ENCODE measurements at places on chromosomes 2 and 18.

GRCh38 chr2:19819097-19820065, 82.4 kb downstream of the TTC32 start:
- no peak for DNase-seq

GRCh38 chr2:182642328-182642727, 73.7 kb upstream of the DNAJC10 start:
- DNase-seq, result peak; percentile 60

- DNase-seq, result no peak
These were observed 60.5 kb upstream of the TMEM200C start for GRCh38 chr18:5955861-5956260.

- no peak for DNase-seq
These were observed 188.6 kb upstream of the FN1 start for GRCh38 chr2:215624423-215624829.

DNA sequence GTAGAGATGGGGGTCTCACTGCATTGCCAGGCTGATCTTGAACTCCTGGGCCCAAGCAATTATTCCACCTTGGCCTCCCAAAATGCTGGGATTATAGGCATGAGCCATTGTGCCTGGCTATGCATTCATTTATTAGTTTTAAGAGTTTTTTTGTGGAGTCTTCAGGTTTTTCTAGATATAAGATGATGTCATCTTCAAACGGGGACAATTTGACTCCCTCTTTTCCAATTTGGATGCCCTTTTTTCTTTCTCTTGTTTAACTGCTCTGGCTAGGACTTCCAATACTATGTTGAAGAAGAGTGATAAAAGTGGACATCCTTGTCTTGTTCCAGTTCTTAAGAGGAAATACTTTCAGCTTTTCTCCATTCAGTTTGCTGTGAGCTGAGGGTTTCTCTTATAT, 113.7 kb upstream of the PARD3B start:
- DNase-seq, result no peak

DNA sequence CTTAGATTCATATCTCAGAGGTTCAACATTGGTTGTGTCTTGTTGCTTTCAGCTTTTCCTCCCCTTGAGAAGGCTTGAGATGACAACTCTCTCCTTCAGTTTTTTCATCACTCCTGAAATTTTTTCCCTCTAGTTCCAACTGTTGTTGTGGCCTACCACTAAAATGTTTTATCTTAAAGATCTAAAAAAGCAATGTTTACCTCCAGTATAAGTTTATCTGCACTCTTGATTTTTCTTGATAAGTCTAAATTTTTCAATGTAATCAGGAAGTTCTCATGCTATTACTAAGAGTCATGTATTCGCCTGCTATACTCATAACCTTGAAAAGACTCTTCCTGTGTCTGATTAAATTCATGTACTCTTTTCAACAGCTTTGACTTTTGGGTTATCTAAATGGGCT, 366.3 kb upstream of the TFPI start:
- no peak for DNase-seq

- peak; percentile 72 for DNase-seq
These were observed 82.6 kb downstream of the DGKD start for GRCh38 chr2:233436691-233437438.

GRCh38 chr2:162312853-162313252, 5.6 kb downstream of the IFIH1 start:
- DNase-seq, result no peak

DNA sequence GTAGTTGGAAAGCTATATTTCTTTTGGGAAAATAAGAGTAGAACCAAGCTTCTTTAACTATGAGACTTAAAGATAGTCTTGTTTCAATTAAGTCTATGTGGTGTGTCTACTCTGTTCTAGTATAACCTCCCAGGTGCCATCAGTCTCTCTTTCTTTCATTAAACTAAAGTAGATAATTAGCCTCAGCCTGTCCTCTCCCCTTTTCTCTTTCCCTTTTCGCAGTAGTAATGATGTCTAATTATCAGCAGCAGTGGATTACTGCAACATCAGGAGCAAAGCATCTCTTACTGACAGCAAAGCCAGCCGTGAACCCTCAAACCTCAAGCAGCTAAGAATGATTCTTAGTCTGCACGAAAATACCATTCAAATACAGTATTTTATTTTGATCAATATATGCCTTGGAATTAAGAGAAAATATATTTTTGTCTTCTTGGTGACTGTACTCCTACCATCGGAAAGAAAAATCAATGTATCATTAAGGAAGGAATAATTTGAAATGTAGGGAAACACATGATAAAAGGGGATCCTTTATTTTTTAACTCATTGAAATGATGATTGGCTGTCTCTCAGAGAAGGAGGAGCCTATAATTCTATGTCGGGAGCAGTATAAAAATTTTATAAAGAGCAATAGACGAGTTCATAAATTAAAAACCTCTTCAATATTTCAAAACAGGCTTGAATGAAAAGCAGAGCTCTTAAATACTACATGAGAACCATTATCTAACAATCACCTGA, 4.5 kb downstream of the NOL4 start:
- DNase-seq, result no peak

DNA sequence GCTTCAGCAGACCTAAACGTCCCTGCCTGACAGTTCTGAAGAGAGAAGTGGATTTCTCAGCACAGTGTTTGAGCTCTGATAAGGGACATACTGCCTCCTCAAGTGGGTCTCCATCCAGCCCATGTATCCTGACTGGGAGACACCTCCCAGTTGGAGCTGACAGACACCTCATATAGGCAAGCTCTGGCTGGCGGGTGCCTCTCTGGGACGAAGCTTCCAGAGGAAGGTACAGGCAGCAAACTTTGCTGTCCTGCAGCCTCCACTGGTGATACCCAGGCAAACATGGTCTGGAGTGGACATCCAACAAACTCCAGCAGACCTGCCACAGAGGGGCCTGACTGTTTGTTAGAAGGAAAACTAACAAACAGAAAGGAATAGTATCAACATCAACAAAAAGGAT, 728.4 kb downstream of the MBD2 start:
- DNase-seq, result no peak

GRCh38 chr18:5463831-5464230, 80.0 kb downstream of the EPB41L3 start:
- no peak for DNase-seq

Data from suprapubic skin (tissue), 4 donors.